Activated T-cell treated with anti-CD3 and anti-CD28 coated beads for 4 hours (primary cell): ENCODE measurements at places on chromosomes 3 and 15.

DNA sequence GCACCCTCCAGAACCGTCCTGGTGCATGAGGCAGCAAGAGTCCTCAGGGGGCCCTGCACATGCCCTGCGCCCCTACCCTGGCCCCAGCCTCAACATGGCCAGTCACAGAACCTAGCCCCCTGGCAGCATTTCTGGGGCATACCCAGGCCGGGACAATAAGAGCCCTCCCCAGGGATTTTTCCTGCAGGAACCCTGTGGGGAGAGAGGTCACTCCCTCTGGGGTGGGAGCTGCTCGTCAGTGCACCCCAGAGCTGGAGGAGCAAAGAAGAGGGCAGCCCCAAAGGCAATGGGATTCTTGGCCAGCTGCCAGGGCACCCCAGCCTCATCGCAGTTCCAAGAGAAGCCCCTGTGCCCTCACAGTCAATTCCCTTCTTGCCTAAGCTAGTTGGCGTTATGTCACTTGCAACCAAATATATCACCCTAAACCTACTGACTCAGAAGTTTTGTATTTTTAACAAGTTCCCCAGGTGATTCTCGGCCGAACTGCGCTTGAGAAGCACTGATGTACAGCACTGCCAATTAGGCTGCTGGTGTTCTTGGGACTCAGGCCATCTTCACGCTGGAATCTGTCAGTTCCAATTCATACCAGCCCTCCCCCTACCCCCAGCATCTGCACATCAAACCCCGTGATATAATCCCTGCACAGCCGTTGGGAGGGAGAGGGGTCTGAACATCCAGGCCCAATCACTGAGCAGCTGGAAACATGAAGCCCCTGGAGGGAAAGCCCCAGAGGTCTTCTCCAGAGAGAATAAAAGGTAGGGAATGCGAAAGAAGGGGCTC, 87.5 kb upstream of the PRR20G start:
- no peak for DNase-seq

GRCh38 chr3:169094204-169094603, 569.3 kb downstream of the MECOM start:
- DNase-seq: no peak

- DNase-seq: no peak
Observed at GRCh38 chr3:145190138-145190537, 970.8 kb downstream of the PLOD2 start.

GRCh38 chr3:179732661-179733348, 80.0 kb downstream of the USP13 start:
- DNase-seq: no peak

DNA sequence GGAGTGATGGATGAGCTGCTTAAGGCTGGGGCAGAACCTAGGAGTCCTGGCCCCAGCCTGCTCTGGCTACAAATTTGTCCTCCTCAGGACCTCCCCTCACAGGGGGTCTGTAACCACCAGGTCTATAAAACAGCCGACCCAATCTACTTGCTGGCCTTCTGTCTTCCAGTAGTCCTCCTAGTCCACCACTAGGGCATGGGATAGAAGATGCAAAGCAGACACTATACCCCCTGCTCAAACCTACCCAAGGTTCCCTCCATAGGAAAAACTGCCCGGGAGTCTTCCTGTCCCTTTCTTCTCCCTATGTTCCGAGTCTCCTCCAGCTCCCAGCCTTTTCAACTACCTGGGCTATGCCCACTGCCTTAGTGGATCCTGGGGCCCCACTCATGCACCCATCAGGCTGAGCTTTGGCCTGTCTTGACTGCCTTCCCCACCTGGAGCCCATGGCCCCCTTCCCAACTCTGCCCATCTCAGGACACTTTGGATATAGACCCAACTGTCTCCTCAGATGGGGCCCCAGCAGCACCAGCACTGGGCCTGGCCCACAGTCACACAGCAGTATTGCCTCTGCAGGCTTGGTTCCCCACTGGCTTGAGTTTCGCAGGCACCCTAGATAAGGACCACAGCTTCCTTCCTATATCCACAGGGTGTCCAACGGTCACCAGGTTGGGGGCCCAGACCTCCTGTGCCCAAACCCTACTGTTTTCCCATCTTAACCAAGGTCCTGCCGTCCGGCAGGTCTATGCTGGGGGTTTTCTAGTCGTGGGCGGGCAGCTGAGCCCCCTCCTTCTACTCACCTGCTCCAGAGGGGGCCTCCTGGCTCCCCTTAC, 1.1 kb downstream of the HYAL3 start:
- no peak for DNase-seq

GRCh38 chr15:74233851-74234597, 2.1 kb upstream of the CCDC33 start:
- no peak for DNase-seq

DNA sequence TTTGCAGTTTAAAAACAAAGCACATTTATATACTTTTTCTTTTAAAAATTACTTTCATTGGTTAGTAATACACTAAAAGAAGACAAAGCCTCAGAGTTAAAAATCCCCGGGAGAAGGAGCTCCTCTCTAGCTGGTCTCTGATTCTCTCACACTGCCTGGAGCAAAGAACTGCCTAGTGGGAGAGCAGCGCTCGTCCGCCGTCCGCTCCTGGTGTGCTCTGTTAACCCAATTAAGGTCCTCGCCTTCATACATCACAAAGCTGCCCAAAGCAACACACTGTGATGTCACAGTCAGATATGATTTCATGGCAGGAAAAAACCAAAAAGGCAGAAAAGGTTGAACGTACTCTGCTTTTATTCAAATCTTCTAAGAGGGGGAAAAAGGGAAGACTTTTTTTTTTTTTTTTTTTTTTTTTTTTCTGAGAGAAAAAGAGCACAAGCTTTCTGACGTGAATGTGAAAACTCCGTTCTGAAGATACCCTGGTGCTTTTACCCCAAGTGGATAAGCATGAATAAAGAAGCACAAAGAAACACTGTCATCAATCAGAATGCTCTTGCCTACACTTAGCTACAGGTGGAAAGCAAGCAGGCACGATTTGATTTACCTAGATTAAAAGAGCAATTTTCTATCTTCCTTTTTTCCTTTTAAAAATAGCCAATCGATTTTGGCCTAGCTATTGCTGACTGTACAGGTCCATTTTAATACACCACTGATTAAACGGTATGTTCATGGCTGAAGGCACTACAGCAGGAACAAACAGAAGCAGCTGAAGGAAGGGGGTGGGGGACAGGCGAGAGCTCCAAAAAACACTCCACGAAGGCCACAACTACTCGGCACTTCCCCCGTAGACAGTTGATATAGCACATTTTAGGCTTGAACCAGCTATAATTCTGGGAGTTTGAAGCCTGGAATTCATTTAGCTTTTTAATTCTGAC, 115.2 kb downstream of the TIGIT start:
- DNase-seq: no peak

DNA sequence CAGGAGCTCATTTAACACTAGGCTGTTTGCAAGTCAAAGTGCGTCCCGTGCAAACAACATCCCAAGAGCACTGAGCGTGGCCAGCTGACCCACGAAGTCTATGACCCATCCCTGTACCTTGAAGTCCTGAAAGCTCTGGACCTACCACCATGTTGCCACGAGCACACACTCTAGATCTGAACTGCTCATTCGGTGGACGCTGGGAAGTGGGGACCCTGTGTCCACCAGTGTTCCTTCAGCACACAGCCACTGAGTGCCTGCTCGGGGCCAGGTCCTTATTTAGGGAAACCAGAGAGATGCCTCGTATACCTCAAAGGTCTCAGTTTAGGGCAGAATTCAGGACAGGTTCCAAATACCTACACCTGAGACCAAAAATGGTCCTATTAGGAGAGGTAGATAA, 236.9 kb downstream of the XXYLT1 start:
- DNase-seq: no peak

DNA sequence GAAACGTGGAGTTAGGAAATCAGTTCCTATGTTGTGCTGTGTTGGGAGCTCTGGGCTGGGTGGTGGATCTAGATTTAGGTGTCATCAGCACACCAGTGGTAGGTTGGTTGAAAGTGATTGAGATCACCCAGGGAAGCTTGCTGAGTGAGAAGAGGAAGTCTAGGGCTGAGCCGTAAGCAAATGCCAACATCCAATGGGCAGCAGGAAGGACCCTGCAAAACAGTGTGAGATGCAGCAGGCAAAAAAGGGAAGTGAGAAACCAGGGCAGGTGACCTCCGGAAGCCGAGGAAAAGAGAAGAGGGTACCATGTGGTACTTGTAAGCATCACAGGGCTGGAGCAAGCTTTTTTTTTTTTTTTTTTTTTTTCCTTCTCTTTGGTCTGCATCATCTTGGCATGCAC, 15.9 kb upstream of the COPG1 start:
- no peak for DNase-seq

DNA sequence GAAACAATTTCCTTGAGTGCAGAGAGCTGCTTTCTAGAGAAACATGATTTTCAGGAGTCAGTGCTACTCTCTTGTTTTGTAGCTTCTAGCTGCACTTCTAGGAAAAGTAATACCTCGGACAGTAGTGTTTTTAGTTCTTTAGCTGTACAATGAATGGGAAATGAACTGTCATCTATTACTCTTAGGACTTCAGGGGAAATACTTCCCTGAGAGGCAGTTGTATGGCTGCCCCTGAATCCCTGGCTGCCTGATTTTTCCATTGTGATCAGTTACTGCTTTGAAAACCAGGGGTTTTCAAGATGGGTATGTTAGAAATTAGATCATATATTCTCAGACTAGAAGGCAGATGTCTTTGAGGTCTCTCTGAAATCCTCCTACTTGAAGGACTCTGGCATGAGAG, 200.3 kb upstream of the SEMA6D start:
- DNase-seq: no peak

GRCh38 chr3:64238971-64239667, 13.9 kb upstream of the PRICKLE2 start:
- DNase-seq: no peak

- DNase-seq: no peak
Observed at GRCh38 chr3:56061279-56061626, 407.0 kb downstream of the ERC2 start.

DNA sequence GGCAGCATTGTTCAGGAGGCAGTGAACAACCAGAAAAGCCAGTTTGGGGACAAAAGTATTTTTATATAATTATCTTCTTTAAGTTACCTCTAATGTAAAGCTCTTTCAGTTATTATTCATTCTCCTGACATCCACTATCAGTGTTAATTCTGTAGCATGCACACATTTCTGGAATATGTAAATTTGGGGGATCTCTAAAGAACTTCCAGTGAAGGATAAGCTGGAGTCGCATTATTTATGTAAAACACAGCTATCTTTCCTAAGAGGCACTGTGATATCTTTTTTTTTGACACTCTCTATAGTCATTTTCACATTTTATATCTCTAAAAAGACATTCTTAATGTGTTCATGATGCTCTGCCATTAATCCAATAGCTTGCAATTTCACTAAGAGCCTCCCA, 26.7 kb downstream of the SATB1 start:
- no peak for DNase-seq

- DNase-seq: no peak
Observed at GRCh38 chr15:99387421-99388168, 136.3 kb downstream of the LRRC28 start.

- no peak for DNase-seq
Observed at GRCh38 chr3:55490276-55490913, 3.3 kb upstream of the WNT5A start.
